ENCODE measurements at places on chromosomes 11 and 22.

- DNase-seq, result no peak
These were observed 24.6 kb downstream of the ATG16L2 start for GRCh38 chr11:72838691-72839305.

DNA sequence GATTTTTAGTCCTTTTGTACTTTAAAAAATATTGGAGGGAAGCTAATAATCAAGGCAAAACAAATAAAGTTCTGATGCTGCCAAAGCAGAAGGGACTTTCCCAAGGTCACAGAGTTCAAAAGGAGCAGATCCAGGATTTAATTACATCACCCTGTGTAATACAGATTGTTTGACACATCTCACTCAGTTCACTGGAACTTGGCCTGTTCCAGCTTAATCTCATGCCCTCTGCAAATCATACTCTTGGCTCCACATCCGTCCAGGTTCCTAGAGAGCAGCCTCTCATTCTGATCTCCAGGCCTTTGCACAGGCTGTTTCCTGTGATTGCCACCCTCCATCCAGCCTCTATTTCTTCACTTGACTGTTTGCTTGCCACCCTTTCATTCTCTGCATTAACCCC is 151.7 kb downstream of the SPON1 start:
- no peak for DNase-seq

DNA sequence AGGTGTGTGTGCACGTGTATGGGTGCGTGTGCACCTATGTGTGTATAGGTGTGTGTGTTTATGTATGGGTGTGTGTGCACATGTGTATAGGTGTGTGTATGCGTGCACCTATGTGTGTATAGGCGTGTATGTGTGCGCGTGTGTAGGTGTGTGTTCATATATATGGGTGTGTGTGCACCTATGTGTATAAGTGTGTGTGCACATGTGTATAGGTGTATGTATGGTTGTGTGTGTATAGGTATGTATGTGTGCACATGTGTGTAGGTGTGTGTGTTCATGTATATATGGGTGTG is 26.9 kb downstream of the KCNQ1 start:
- DNase-seq, result no peak

DNA sequence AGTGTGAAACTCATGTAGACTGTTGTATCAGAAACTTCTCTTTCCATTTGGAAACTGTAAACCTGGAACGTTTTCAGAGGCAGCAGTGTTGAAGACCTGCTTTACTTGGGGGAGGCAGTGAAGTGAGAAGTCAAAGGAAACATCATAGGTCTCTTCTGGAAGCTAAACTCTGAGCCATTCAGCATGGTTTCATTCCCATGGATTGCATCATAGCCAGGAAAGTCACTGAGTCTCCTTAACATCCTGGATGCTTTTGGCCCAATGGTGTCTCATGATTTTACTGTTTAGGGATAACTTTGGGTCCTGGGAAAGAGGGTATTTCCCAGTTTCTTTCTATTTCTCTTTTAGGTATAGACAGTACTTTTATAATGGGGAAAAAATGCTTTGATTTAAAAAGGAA is 153.2 kb upstream of the E2F8 start:
- no peak for DNase-seq

DNA sequence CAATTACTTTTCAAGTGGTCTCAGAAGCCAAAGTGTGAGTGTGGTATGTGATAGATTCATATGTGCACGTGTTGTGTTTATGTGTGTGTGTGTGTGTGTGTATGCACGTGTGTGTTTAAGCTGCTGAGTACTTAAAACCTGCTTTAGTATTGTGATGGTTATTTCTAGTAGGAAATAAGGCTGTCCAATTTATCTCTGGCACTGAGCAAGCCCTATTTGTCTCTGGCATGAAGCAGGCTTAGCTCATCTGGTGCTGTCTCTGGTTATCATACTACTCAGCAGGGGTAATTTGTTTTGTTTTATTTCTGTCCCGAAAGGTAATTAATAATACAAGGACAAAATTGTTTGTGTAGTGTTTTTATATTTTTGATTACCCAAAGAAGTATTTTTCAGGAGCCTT is 333.7 kb downstream of the FAT3 start:
- DNase-seq, result no peak

DNA sequence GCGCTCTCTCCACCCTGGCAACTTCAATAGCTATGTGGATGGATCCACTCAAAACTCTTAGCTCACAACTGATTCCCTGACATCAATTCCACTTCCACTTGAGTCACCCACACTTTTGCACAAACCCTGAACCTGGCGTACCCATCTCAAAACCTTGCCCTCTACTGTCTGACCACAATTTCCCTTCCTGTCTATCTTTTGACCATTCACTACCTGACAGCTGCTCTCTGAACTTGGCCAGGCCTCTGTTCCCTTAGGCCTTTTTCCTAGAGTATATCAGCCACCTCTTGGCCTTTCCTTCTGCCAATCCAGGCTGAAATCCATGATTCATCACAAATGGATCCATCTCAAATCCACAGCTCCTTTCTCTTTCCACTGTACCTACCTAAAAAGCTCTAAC is 106.0 kb downstream of the RPL27A start:
- no peak for DNase-seq

GRCh38 chr22:35152316-35152715 is 86.4 kb downstream of the ISX start:
- no peak for DNase-seq

- DNase-seq, result no peak
These were observed 12.3 kb downstream of the LRRC32 start for GRCh38 chr11:76658231-76658630.

DNA sequence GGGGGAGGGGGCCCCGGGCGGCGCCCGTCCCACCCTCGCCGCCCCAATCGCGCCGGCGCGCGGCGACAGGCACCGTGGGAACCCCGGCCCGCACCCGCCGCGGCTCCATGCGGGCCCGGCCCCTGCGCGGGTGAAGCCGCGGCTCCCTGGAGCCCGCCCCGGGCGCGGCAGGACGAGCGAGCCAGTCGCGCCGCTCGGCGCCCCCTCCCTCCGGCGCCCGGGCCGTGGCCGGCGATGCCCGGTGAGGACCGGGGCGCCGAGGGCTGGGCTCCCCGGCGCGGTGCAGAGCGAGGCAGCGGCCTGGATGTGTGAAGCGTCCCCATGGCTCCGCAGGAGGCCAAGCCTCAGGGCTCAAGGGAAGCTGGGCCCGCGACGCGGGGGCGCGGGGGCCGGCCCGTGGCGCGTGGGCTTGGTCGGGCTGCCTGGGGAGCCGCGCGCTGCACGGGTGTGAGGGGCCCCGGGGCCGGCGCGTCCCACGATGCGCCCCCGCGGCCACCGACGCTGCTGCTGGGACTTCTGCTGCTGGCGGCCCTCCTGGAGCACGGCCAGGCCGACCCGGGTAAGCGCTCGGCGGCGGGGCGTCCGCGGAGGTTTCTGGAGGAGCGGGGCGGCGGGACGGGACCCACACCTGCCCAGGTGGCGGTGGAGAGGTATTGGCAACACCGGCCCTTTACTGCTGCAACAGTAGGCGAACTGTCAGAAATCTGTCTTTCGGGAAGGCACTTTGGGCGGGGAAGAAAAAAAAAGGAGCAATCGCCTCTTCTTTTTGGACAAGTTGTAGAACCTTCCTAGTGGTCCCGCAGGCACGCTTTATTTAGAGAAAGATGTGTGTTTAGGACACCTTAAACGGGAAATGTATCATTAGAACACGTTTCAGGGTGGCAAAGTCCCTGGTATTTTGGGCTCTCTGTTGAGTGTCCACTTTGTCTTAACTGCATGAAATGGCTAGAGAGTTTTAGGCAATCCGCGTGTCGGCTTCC is 119.4 kb downstream of the HIPK3 start:
- no peak for DNase-seq

DNA sequence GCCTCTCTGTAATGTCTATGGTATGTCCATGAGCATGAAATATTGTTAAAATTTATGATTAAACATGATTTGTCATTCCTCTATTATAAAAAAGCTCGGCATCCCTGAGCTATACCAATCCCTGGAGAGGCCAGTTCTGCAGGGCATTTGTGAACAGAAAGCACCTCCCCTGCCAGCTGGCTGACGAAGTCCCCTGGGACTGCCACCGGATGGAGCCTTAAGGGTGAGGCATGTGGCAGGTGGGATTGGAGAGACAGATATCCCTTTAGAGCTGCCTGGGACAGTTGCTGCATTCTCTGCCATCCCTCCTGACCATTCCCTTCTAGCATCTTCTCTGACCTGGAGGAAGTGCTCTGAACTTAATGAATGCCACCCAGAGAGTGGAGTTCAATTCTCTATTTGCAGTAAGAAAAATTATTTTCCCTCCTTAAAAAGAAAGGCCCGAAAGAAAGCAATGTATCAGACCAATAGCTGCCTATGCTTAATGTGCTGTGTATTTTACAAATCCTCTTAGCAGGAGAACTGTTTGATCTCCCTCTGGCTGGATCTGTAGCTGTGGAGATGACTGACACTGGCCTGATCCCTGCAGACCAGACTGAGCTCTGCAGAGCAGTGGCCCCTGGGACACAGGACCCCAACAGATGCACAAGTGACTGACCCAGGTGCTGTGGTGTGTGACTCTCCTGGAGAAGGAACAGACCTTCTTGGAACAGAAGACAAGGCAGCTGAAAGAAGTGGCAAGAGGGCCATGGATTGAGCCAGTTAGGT is 219.0 kb upstream of the NAV2 start:
- no peak for DNase-seq

- no peak for DNase-seq
These were observed 222.5 kb upstream of the SNX19 start for GRCh38 chr11:131138731-131139130.

DNA sequence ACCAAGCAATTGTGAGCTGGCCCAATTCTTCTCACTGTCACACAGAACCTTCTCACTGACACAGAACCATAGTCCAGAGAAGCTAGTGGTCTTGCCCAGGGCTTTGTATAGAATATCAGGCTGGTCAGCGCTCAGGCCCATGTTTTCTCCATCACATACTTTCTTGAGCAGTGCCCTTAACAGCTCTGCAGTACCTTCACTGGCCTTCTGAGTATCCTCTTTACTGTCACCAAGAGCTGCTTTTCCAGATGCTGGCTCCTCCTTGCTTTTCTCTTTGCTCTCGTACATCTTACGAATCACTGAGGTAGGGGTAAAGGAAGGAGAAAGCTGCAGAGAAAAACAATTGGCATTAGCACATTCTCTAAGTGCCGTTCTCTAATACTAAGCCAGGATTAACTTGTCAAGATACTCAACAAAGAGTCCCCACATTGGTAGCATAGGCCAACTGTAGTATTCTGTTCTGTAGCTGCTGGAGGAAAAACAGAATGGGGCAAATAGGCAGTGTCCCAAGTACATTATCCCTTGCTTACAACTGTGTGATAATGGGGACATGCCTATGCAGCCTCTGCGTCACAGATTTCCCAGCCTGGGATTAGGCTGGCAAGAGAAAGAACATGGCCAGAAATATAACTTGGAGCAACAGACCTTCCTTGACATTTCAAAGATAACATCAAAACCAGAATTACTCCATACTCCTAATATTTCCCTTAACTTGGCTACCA is 43.5 kb downstream of the DRG1 start:
- no peak for DNase-seq

GRCh38 chr11:6474413-6474792 is 662 bp upstream of the TRIM3 start:
- DNase-seq, result no peak

DNA sequence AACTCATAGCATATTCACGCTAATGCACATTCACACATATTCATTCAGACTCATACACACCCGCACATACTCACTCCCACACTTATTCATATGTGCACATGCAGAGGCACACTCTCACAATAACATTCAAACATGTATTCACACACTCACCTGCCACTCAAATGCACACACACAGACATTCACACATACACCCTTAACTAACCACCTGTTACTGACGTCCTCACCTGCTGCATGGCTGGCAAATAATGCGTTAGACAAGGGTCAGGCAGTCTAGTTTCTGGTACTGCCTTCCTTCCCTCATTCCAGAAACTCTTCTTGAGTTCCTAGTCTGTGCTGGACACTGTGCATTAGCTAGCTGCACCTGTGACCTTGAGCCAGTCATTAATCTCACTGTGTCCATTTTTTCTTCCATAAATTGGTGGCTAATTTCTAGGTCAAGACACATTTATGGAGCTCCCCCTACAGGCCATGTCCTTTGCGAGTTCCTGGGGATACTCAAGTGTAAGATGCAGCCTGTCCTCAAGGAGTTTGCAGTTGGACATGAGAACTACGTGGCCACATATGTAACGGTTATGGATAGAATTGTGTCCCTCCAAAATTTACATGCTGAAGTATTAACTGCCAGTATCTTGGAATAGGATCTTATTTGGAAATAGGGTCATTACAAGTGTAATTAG is 34.5 kb upstream of the SEZ6L start:
- no peak for DNase-seq

DNA sequence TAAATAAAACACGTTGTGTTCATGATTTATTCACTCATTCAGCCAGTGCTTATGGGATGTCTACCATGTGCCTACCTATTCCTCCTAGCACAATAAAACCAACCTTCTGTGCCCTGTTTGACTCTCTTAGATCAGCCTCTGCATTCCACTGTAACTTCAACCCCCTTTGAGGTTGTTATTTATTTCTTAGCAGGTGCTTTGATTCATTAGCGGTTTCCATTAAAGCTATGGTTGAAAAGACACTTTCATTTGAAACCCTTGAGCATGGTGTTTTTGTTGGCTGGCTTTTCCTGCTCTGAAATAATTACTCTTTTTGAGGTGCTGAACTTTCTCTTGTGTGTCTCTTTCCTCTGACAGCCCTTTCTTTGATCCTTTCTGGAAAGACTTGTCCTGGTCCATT is 570.6 kb upstream of the LARGE1 start:
- DNase-seq, result no peak

DNA sequence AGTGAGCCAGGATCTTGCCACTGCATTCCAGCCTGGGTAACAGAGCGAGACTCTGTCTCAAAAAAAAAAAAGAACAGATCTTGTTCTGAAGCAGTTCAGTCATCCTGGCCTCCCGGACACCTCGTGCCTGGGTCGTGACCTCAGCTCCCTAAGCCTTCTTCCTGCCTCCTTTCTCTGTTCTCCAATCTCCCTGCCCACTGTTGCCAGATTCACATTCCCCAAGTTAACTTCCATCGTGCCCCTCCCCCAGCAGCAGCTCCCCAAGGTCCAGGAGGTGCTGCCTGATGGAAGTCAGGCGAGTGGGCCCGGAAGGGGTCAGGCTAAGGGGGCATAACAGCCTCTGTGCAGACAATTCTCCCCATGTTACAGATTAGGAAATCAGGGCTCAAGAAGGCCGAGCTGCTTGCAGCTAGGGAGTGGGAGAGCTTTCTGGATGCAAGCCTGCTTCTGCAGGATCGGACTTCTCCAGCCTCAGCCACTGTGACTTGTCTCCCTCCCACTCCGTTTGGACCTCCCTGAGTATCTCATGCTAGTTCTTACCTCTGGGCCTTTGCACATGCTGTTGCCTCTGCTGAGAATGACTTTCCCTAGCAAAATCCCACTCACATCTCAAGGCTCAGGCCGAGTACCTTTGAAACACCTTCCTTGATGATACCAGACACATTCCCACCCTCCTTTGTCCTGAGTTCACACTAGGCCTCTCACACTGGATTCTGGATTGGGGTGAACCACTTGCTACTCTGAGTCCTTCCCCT is 14.3 kb upstream of the TMEM184B start:
- DNase-seq, result no peak

DNA sequence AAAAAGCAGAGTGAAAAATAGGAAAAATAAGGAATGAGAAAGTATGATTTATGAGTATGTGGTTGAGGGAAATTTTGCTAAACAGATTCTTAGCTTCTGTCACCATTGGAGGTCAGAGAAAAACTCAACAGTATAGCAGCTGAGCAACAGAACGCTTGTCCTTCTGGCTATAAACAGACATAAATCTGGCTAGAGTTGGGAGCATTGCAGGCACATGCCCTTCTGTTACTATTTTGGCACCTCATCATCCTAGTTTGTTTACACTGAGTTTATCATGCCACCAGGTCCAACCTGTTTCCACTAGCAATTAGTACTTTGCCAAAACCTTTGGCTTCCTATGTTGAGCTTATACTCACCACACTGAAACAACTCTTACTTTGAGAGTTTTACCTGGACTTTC is 6.9 kb downstream of the UBE4A start:
- no peak for DNase-seq

All from ACHN (cell line).